ENCODE measurements at places on chromosomes 11 and 22.

GRCh38 chr11:104765401-104766095 is 132.7 kb downstream of the CASP12 start:
- DNase-seq = no peak

DNA sequence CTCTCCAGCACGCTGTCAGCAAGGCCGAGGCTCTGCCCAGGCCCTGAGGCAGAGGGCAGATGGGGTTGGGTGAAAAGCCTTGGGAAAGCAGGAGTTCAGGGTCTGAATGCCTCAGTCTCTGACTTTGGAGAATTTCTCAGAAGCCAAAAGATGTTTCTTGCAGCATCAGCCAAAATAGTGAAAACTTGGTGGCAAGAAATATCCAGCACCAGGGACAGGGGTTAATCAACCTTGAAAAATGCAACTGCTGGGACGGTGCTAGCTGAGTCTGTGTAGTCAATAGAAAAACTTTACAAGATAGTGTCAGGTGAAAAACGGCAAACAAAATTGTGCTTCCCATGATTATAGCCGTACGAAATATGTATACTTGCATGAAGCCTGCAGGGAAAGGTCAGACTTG is 1.4 kb upstream of the ABCC8 start:
- no peak for DNase-seq

DNA sequence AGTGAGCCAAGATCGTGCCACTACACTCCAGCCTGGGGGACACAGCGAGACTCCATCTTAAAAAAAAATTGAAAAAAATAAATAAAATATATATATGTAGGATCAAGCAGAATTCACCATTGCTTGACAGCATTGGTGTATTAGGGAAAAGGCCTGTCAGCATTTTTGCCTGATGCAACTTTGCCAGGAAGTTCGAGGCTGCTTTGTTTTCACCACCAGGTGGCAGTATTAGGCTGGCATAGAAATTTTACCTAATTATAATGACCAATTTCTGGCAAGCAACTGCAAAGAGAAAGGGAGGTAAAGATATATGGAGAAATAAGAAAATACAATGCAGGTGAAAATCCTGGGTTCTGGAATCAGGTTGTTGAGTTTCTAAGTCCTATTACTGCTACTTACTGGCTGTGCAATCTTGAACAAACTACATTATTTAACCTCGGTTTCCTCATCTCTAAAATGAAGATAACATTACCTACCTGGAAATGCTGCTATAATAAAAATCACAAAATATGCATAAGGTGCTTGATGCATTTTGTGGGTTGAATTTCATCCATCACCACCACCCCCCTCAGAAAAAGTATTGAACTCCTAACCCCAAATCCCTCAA is 24.7 kb downstream of the LAYN start:
- peak; percentile 37 for DNase-seq

DNA sequence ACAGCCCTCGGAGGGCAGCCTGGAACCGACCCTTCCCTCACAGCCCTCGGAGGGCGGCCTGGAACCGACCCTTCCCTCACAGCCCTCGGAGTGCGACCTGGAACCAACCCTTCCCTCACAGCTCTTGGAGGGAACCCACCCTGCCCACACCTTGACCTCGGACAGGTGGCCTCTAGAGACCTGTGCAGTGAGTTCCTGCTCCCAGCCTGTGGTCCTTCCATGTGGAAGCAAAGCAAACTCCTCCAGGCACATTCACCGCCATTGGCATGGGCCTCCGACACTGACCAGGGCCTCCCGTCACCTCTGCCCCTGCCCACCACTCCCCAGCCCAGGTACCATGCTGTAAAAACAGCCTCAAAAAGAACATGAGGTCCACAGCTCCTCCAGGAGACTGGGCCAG is 272.1 kb downstream of the BRD1 start:
- no peak for DNase-seq

GRCh38 chr22:48340727-48341709 is 1486.7 kb downstream of the BRD1 start:
- DNase-seq = no peak

- no peak for DNase-seq
Observed at GRCh38 chr22:25062386-25063085, 110.0 kb downstream of the KIAA1671 start.

DNA sequence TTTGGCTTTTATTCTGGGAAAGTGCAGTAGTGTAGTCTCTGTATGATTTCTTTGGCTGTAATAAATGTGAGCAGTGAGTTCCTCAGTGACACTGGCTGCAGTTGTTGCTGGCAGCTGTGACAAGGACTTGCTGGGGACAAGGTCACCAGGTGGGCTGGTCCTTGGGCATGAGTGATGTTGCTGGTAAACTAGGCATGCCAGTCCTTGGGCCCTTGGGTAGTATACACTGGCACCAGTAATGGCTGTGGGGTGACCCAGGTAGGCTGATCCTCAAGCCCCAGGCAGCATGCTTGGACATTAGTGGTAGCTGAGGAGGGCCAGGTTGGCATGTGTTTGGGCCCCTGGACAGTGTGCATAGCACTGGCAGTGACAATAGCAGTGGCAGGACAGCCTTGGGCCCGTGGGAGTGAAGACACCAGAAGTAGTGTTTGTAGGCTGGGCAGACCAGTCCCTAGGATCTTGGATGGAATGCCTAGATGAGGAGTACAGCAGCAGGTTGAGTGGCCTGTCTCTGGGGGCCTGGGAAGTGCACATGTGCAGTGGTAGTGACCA is 164.3 kb downstream of the GUCY1A2 start:
- DNase-seq = no peak

GRCh38 chr11:35017528-35018342 is 101.3 kb downstream of the PDHX start:
- no peak for DNase-seq

- no peak for DNase-seq
Observed at GRCh38 chr11:24556693-24557092, 59.8 kb downstream of the LUZP2 start.

DNA sequence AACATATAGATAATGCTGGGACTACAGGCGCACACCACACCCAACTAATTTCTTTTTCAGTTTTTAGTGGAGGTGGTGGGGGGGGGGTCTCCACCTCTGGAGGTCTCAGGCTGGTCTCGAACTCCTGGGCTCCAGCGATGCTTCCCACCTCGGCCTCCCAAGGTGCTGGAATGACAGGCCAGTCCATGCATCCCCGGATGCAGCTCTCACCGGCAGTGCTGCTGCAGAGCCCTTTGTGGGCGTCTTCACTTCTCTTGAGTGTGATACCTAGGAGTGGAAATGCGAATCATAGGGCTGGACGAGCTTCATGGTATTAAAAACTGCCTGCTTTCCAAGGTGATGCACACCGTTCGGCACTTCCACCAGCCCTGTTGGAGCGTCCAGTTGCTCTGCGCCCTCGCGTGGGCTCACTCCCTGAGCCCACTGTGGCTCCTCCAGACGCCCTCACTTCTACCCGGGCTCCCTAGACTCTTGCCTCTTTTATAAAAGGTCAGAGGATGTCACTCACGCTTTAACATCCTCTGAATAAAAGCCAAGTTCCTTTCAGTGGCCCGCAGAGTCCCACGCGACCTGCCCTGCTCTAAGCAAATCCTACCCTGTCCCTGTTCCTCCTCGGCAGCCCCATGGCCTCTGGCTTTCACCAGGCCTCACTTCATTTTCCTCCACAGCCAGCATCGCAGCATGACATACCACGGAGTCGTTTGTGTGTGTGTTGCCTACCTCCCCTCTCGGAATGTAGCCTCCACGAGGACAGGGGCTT is 837 bp upstream of the BID start:
- no peak for DNase-seq

DNA sequence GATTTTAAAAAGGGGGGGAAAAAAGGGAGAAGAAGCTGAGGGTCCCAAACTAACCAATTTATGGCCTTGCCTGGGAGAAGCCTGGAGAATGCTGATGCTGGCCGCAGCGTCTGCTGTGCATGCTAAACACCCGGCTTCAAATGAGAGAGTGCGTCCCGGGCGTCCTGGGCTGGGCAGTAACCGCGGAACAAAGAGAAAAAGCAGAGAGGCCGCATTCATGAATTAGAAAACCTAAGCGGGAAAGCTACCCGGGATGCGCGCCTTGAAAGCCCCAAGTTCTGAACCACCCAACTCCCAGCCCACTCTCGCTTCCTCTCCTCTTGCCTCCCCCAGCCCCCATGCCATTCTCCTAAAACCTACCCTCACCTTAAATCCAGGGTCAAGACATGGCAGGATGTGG is 6.5 kb downstream of the MN1 start:
- no peak for DNase-seq

- no peak for DNase-seq
Observed at GRCh38 chr11:126136507-126136906, 73.8 kb upstream of the CDON start.

GRCh38 chr22:45225732-45226502 is 14.8 kb downstream of the KIAA0930 start:
- no peak for DNase-seq
